ENCODE measurements at places on chromosomes 11 and 22. TPM values are rescaled to one million over a fixed set of nuclear protein-coding genes. Genes with fewer than 3 reads are reported as not detected.

- DNase-seq: no peak
These were observed 93.9 kb downstream of the DSCAML1 start for GRCh38 chr11:117702946-117703598.

DNA sequence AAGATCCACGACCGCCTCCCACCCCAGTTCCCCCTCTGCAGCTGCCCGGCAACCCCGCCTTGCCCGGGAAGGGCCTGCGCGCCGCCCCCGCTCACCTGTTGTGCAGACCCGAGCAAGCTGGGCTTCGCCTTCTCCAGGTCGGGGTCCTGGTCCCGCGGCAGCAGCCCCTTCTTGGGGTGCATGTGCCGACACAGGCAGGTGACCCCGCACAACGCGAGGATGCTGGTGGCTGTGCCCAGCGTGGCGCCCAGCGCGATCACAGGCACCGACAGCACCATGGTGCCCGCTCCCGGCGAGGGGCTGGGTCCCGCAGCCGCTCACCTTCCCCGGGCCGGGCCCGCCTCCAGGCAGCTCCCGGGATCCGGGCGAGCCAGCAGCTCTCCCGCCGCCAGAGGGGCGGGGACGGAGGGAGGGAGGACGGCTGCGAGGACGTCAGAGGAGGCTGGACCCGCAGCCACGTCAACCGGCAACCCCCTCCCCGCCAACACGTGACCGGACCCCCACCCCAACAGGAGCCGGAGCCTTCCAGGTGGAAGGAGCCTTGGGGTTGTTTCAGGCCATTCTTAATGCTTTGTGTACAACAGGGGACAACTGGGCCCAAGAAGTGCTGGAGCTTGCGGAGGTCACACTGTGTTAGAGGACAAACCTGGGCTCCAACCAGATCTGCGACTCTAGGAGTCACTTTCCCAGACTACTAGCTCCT, at the start of gene SYT13:
SYT13 (minus strand) TSS at position 412 of the 703 bp plus-strand sequence; CDS start at position 278, 134 bp downstream.
- DNase-seq: no peak

GRCh38 chr11:111736621-111737443, 29.4 kb downstream of the PPP2R1B start:
- DNase-seq: no peak

DNA sequence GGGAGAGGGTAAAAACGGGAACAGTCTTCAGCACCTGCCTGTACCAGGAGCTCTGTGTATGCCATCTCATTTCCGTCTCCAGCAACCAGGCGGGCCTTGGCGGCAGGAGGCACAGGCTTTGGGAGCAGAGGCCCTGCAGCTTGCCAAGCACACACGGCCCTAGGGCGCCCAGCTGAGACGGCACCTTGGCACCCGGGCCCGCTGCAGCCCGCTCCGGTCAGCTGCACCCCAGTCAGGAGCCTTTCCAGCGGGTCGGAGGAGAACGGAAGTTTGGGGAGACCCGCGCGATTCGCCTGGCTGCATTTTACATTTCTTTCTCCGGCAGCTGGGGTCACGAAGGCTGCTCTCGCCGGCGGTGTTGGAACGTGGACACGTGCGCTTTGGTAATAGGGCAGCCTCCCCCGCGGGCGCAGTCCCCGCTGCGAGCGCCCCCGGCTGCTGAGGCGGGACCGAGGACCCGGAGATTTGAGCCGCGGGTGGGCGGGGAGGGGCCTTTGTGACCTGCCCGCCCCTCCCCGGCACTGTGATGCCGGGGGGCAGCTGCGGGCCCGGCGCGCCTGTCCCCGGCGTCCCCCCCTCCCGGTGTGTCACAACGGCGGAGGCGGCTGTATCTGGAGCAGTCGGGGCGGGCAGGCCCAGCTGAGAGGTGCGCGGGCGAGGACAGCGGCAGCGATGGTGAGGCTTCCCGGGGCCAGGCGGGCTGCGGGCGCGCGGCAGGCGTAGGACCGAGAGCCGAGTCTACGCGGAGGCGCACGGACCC, at the start of gene TUBA8:
TUBA8 (plus strand) TSS at position 616 of the 760 bp plus-strand sequence; CDS start at position 673, 57 bp downstream.
- peak; percentile 85 for DNase-seq

- DNase-seq: no peak
These were observed 72.0 kb downstream of the TRIM29 start for GRCh38 chr11:120065876-120066275.

- no peak for DNase-seq
These were observed 4.9 kb downstream of the LARGE2 start for GRCh38 chr11:45927332-45927683.

GRCh38 chr22:25898707-25899365, 156.8 kb downstream of the MYO18B start:
- no peak for DNase-seq

GRCh38 chr11:86070142-86071056, 1.5 kb upstream of the PICALM start:
- no peak for DNase-seq

- no peak for DNase-seq
These were observed 96.0 kb downstream of the TENM4 start for GRCh38 chr11:79344753-79345294.

DNA sequence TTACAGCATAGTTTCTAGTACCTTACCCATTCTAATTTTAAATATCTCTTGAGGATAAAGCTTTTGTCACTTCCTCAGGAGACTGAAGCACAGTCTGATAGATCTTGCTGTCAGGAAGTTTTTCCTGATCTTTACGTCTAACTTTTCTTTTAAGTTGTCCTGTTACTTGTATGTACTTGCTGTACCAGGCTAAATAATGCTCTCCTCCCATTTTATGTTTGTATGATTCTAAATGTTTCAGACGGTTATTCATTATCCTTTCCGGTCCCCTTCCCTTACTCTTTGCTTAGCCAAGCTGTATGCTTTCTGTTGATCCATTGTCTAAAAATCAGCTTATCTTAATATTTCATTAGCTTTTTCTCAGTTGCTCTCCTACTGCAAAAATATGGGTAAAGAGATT, 6.0 kb downstream of the ARHGEF12 start:
- no peak for DNase-seq

- DNase-seq: peak; percentile 26
These were observed 38.1 kb downstream of the CABIN1 start for GRCh38 chr22:24049211-24049610.

DNA sequence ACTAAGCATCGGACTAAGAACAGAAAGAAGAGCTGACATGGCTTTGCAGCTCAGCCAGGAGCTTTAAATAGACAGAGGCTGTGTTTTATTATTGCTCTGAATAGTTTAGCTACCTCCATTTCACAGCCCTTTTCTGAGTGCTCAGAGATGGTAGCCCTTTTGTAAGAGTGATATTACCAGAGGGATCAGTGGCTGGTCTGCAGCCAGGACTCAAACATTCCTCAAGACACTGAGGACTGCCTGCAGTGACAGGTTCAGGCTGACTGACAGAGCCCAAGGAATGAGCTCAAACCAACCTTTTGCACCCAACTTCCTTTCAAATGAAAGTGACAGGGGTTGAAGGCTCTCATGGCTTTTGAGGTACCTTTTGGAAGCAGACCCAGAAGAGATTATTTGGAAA, 189.0 kb downstream of the DDX10 start:
- DNase-seq: no peak

- DNase-seq: no peak
These were observed 105.6 kb upstream of the ALDH3B2 start for GRCh38 chr11:67780056-67780455.

The GAB4 gene
- total RNA-seq: not detected

The MS4A4E gene
- total RNA-seq: 0.62 TPM

The TSKU gene
- 6.9 TPM for total RNA-seq

The SPI1 gene
- 12.0 TPM for total RNA-seq

The KBTBD3 gene
- 7.2 TPM for total RNA-seq

The CNGA4 gene
- total RNA-seq: not detected

The AIFM3 gene
- 0.54 TPM for total RNA-seq

The KCNJ1 gene
- not detected for total RNA-seq

The LYVE1 gene
- 15.2 TPM for total RNA-seq

The CCDC116 gene
- total RNA-seq: 0.43 TPM

Data from cardiac septum (tissue), 1 donor.